ENCODE measurements at places on chromosomes 11 and 22.
A peak's percentile ranks its signal among the peaks of the same experiment; 100 is the strongest.

GRCh38 chr11:47854667-47855066 lies 6.5 kb upstream of the NUP160 start:
- no peak for DNase-seq

DNA sequence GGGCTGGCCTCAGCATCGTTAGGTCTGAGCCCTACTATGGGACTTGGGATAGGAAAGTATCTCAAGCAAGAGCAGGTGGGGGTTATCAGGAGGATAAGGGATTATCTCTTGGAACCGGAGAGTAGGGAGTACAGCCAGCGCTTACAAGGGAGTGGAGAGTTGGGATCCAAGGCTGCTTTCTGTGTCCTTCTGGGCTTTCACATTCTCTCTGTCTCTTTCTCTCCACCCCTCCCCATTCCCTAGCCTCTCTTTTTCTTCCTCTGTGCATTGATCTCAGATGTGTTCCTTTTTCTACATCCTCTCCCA lies 170.2 kb downstream of the BUD13 start:
- no peak for DNase-seq

- DNase-seq: no peak
These were observed 60.2 kb upstream of the LYVE1 start for GRCh38 chr11:10628508-10629236.

GRCh38 chr11:95501761-95502266 lies 270.8 kb upstream of the SESN3 start:
- no peak for DNase-seq

GRCh38 chr11:117547195-117547850 lies 219.7 kb downstream of the CEP164 start:
- DNase-seq: no peak

DNA sequence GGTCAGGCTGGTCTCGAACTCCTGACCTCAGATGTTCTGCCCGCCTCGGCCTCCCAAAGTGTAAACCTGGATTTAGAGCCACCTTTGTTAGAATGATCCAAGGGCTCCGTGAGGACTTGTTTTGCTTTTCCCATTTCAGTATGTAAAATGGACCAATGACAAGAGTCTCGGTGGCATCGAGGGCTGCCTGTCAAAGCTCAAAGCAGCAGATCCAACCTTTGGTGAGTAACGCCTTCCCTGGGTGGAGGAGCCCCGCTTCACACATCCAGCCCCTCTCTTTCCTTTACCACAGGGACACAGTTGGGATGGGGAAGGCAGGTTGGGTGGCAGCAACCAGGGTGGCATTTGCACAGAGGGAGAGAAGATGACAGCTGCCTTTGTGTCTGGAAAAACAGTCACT lies 4.4 kb downstream of the TTC38 start:
- no peak for DNase-seq

DNA sequence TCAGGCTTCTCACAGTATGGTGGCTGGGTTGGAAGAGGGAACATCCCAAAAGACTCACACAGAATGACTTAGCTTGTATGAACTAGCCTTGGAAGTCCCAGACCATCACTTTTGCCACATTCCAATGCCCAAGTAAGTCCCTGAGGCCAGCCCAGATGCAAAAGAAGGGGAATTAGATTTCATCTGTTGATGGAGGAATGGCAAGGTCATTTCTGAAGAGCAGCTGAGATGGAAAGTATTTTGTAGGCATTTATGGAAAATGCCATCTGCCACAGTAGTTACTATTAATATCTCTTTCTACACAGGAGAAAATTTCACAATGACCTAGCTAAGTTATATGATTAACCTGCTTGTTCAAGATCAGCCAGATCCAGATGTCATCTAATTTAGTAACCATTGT lies 58.8 kb downstream of the ENDOD1 start:
- DNase-seq: no peak

DNA sequence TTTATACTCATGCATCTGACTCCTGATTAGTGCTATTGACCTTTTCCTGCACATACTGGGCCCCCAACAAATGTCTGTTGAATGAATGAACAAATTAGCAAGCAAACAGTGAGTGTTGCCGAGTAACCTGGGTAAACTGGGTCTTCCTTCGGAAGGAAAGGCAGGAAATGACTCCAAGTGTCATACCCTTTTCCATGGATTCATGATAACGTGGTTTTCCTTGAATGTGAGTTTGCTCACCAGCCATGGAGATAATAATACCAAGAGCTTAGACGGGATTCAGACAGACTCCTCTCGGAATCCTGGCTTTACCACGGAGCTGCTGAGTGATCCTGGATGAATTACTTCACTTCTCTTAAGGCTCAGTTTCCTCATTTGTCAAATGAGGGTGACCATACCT lies 16.7 kb downstream of the TECTA start:
- no peak for DNase-seq

DNA sequence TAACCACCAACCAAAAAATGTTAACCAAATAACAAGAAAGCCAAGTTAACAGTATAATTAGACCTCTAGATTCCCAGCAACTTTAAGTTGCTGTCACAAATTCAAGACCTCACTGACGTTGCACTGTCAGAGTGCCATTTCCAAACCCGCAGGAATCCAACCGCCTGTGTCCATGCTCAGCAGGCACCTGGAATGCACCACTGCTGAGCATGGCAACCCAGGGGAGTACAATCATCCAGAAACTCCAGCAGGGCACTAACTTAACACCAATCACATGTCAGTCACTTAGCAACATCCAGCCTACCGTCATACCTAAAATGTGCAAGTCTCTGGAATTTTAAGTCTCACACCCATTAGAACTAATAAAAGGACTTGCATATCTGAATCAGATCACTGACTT lies 48.8 kb downstream of the SMCO4 start:
- DNase-seq: peak; percentile 73

DNA sequence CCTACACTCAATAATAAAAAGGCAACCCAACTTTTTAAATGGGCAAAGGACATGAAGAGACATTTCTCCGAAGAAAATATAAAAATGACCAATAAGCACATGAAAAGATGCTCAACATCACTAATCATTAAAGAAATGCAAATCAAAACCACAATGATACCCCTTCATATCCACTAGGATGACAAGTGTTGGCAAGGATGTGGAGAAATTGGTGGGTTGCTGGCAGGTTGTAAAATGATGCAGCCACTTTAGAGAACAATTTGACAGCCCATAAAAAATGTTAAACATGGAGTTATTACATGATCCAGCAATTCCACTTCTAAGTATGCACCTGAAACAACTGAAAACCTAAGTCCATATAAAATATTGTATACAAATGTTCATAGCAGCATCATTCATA lies 73.2 kb upstream of the LMO2 start:
- no peak for DNase-seq

- DNase-seq: peak; percentile 35
These were observed 20.3 kb downstream of the CLPB start for GRCh38 chr11:72413914-72414628.

DNA sequence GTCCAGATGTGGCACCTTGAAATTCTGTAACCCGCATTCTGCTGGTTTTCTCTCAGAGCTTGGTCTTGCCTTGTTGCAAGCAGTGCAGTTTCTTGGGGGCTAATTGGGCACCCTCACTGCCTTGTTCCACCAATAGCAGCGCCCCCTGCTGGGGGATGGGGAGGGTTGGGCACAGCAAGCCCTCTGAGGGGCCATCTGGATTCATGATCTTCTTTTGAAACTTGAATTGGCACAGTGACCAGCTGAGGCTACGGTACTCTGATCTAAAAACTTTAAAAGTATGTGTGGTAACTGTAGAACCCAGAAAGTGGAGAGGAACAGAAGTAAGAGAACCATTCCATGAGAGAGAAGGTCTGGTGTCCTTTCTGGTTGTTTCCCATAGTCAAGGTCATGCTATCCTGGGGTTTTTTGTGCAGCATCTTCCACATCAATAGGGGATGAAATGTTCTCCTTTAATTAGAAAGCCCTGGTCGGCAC lies 64.2 kb downstream of the MED15 start:
- no peak for DNase-seq

GRCh38 chr11:62048100-62048499 lies 75.7 kb upstream of the INCENP start:
- no peak for DNase-seq

DNA sequence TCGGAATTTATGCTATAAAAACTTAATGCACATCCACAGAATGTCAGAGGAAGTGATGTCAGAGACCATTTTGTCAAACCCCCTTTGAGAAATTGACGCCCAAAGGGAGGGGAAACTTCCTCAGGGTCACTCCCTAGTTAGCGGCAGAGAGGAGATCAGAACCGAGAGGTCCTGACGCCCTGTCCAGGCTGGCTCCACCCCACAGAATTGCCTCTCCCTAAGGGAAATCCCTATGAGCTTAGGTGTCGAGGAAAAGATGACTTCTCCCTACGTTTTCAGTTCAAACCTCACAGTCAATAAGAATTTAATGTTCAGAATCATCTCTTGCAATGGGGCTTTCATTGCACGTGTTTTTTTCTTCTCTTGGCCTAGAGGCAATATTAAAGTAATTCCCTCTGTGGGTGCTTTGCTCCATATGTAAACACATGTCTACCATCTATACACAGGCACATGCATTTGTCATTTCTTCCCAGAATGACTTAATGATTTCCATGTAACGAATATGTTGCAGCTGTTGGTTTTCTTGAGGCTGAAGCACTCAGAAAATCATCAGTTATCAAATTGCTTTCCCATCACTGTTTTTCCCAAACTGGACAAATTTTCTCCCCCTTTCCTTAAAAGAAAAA lies 148.7 kb upstream of the TIMP3 start:
- DNase-seq: no peak

DNA sequence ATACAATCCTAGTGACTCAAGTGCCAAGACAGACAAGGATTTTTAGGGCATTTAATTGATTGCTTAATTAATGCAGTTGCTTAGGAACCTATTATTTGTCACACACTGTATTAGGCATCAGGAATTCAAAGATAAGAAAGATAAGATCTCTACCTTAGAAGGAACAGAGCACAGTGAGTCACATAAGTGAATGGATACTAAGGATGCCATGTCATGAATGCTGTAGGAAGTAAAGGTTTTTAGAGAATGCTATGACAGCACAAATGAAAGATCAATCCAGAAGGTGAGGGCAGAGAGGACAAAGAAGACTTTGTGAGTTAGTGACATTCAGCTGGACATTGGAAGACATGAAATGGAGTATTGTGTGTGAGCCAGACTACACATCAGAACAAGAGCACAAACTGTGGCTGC lies 147.9 kb upstream of the DDI1 start:
- DNase-seq: no peak

GRCh38 chr11:66035653-66036333 lies 9.5 kb upstream of the CATSPER1 start:
- DNase-seq: no peak

DNA sequence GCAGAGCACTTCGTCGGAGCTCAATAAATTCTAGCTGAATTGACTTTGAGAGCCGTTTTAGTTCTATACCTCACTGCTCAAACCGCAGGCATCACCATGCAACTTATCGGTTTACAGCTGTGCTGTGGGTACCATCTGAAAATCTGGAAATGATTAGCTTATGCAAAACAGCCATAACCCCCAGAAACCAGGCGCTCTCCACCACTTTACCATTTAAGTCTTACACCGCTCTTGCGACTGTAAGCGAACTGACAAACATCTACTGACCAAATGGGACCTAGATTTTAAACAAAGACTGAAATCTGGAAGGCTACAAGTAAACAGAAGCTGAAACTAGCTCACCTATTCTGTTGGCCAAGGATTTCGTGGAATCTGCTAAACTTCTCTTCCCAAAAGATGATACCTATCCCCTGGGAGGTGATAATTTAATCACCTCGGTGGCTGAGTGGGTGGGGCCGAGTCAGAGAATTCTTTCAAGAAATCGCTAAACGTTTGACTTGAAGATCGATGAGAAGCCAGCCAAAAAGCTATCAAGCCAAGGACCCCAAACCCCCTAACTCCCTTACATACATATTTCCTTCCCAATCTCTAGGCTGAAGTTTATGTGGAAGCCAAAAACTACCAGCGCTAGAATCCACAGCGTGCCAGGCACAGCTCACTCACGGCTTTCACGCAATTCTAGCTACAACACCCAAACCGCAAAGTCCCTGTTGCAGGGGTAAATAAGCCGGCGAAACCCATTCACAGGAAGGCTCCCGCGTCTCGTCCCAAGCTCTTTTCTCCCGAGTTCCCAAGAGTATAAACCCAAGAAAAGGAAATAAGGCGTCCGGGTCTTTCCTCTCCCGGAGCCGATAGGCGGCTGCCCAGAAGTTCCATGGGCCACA lies 644 bp downstream of the SPTY2D1 start:
- no peak for DNase-seq

GRCh38 chr11:60515144-60515855 lies at the start of gene MS4A13:
TSS of gene MS4A13 (plus strand) at chr11:60515392. CDS start at chr11:60518084, 2,692 bp downstream.
- DNase-seq: no peak

GRCh38 chr11:17533778-17534415 lies 10.3 kb downstream of the USH1C start:
- no peak for DNase-seq

DNA sequence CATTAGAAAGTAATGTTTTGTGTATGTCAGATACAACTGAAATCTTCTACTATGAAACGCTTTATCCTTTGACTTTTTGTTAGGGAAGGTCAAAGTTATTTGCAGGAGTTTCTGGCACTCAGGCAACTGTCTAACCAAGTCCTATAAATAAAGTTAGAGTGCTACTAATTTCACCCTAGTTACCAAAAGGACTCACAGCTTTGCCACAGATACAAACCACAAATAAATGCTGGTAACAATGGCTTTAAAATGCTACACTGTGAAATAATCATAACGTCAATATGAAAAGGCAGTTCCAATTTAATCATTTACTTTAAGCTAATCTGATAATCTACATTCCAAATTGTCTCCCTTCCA lies 124.3 kb downstream of the RBFOX2 start:
- no peak for DNase-seq

- no peak for DNase-seq
These were observed 16.9 kb downstream of the MS4A6A start for GRCh38 chr11:60165951-60166350.

GRCh38 chr11:116901211-116901610 lies 63.8 kb upstream of the APOA1 start:
- DNase-seq: no peak

DNA sequence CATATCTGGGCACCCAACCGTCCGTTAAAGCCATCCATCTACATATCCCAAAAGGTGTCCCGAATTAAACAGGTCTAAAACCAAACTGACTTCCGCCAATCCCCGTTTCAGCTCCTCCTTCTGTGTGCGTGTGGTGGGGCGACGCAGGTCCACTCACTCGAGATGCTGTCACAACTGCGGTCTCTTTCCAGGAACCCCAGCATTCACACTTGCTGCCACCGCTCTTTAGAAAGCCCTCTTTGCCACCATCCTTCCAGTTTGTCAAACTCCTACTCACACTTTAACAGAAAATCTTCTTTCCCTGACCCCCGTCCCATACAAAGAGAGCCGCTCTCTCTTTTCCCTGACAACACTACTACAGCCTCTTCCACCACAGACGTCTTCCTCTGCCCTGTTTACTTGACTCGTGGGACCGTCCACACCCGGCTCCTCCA lies 467 bp downstream of the ESS2 start:
- no peak for DNase-seq

DNA sequence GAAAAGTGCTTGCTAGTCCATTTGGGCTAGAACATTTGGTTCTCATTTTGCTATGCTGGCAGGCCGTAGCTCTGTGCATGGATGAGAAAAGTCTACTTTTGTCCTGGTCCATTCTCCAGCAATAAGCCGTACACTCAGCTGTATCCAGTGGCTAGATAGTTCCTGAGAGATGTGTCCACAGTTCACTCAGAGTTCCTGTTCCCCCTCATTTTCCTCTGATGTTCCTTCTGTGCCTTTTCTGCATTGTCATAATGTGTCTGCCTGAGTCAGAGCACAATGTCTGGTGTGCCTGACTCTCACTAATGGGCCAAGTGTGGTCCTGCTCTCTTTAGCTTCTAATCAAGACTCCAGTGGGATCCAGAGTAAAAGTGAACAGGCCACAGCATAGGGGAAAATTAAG lies 215.7 kb upstream of the CTSC start:
- DNase-seq: no peak

- no peak for DNase-seq
These were observed 113.7 kb downstream of the EFCAB6 start for GRCh38 chr22:43698403-43698802.
